CD4-positive, alpha-beta memory T cell (primary cell): ENCODE measurements at places on chromosomes 1 and 21. TPM values are rescaled to one million over a fixed set of nuclear protein-coding genes. Genes with fewer than 3 reads are reported as not detected.

- DNase-seq, result peak; percentile 84
These were observed 118.0 kb upstream of the IFFO2 start for GRCh38 chr1:19074361-19074901.

DNA sequence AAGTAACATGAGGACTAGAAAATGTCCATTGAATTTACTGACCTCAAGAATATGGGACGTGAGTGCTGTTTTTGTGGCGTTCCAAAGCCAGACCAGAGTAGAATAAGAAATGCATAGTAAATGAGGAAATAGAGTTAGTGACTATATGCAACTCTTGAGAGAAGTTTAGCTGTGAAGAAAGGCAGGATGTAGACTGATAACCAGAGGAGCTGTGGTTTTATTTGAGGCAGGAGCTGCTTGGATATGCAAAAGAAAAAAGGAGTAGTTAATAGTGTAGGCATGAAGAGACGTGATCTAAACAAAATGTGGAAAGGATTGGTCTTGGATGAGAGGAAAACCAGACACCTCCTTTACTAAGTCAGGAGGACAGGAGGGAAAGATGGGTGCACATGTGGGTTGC, 28.2 kb downstream of the DNAH14 start:
- no peak for DNase-seq

The STIL gene
- polyA plus RNA-seq, result 0.89 TPM

DNA sequence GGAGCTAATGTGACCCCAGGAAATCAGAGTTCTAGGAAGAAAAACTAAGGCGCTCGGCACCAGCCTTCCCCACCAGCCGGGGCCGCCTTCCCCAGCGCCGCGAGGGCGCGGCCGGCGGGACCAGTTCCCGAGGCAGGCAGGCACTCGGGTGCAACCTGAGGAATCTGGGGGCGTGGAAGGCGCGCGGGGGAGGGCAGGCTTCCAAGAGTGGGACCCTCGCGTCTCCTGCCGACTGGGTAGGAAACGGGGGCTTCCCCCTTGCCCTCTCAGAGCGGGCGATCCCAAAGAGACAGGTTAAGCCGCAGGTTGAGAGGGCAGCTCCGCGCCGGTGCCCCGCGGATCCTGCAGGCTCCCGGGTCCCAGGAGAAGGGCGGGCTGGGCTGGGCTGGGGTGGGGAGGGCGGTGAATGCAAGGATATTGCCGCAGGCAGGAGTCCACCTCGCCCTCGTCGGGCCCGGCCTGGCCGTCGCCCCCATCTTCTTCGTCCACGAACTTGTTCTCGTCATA, 431 bp downstream of the ARPC5 start:
- DNase-seq, result no peak

GRCh38 chr1:221606256-221606655, 135.6 kb downstream of the DUSP10 start:
- no peak for DNase-seq

GRCh38 chr1:24656046-24656445, 12.9 kb downstream of the SRRM1 start:
- DNase-seq, result no peak

The C1orf94 gene
- polyA plus RNA-seq, result not detected

The IGSF5 gene
- not detected for polyA plus RNA-seq

The SYDE2 gene
- polyA plus RNA-seq, result 2.3 TPM

DNA sequence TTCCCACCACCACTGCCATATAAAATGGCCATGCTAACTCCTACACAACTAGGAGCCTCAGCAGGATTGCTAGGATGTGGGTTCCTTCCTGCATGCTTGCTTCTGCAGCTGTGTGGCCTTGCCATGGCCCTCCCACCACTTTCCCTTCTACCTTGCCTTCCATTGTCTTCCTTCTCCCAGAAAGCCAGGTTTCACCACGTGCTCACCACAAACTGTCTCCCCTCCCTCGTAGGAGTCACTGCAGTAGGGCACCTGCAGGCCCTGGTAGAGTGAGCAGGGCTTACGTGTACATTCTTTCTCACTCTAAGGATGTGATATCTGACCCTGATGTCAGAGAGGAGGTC, 3.7 kb downstream of the C1orf226 start:
- no peak for DNase-seq

GRCh38 chr1:232891656-232892317, 58.6 kb upstream of the NTPCR start:
- no peak for DNase-seq

The SPRR2D gene
- polyA plus RNA-seq, result not detected
